Left cardiac atrium (tissue), 4 donors: ENCODE measurements at places on chromosomes 16 and 17.

DNA sequence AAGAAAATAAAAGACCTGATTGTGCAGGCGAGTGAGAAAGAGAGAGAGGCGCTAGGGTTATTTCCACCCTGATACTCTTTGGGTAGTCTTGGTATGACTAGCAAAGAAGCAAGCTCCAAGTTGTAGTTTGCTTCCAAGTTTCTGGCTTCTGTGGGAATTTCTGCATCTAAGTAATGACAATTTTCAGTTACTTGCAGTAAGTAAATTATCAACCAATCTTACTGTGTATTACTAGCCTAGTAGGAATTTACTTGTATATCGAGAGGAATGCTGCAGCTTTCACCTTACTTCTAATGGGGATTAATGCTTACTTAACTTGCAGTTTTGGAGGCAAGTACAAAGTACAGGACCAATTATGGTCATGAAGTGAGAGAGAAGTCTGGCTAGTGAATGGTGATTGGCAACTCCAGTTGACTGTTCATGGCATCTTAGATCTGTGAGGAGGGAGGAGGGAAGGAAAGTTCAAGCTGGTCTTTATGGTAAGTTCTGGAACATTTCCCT, 31.9 kb downstream of the TENT4B start:
- DNase-seq, result no peak

GRCh38 chr17:76386966-76387765, 2.8 kb downstream of the SPHK1 start:
- no peak for DNase-seq

- no peak for DNase-seq
Observed at GRCh38 chr17:48992444-48992843, 4.7 kb upstream of the IGF2BP1 start.

GRCh38 chr17:47846716-47847340, 4.1 kb downstream of the SP6 start:
- DNase-seq, result no peak

DNA sequence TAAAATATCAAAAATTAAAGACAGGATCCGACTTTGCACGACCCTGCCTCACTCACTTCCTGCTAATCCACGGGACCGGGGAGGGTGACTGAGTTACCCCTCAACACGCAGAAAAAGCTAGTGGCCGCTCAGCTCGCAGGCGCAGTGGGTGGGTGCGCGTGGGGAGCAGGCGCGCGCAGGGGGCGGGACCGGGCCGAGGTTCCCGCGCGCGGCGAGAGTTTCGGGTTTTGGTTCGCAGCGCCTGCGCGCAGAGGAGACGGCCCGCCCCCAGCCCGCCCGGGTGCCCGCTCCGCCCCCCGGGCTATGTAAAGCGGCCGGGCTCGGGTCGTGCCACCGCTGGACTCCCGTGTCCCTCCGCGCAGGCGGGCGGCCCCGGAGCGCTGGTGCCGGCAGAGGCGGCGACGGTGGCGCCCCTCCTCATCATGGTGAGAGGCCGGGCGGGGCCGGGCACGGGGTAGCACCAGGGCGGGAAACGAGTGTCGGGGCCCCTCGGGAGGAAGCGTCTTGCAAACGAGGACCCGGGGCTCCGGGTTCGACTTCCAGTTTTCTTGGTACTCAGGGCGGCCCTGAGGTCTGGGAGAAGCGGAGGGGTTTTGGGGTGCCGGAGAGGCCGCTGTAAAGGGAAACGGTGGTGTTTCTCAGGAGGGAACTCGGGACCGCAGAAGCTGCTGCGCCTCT, at the start of gene CNP:
Gene CNP, plus strand, starts transcription at position 333 of the 678 bp plus-strand sequence. Its CDS starts 90 bp downstream, at position 423.
- peak; percentile 93 for DNase-seq

DNA sequence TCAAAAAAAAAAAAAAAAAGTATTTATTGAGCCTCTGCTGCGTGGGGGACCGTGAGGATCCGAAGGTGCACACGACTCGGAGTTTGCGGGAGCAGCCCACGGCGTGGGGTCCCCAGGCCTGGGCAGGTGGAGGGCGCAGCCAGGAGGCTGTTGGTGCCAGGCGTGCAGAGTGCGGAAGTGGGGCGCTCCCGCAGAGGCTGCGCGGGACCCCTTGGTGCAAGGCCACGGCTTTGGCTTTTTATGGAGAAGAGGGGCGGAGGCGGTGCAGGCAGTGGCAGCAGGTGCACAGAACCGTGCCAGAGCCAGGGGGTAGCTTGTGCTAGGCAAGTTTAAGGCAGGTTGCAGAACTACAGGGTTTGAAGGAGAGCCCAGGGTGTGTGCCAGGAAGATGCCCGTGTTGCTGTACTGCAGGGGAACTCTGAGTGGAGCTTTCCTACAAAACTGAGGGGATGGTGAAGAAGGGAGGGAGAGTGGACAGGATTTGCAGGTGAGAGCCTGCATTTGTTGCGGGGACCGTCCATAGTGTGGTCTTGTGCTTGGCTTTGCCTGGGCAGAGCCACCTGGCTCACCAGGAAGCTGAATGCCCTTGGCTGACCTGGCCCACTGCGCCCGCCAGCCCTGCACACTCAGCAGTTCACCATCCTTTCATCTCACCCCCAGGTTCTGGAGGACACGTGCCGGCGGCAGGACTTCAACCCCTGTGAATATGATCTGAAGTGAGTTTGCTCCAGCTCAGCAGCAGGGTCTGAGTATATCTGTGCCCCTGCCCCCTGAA, 1.3 kb downstream of the ASPSCR1 start:
- no peak for DNase-seq

DNA sequence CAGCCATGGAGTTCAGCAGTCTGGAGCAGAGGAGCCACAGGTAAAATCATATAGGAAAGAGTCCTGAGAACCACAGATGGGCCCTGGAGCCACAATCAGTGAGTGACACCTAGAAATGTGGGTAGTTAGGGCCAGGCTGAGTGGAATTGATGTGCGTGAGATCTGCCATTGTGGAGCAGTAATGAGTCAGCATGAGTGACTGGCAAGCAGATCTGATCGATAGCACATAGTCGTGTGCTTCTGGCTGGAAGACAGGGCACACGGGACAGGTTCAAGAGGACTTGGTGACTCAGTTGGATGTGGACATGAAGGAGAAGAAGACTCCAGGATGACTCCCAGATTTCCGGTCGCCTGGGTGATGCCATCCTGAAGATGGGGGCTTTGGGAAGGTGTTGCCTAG, 12.3 kb downstream of the ADORA2B start:
- no peak for DNase-seq

DNA sequence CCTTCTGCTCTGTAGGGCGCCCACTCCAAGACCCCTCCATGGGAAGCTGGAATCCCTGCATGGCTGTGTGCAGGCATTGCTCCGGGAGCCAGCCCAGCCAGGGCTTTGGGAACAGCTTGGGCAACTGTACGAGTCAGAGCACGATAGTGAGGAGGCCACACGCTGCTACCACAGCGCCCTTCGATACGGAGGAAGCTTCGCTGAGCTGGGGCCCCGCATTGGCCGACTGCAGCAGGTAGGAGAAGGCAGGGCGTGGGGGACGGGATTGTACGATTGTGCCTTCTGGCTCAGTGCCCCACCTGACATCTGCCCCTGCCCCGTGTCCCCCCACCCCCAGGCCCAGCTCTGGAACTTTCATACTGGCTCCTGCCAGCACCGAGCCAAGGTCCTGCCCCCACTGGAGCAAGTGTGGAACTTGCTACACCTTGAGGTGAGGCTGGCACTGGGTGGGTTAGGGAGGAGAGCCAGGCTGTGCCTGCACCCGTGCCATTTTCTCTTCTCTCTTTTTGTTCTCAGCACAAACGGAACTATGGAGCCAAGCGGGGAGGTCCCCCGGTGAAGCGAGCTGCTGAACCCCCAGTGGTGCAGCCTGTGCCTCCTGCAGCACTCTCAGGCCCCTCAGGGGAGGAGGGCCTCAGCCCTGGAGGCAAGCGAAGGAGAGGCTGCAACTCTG, 8.7 kb upstream of the TMEM88 start:
- DNase-seq, result peak; percentile 27

DNA sequence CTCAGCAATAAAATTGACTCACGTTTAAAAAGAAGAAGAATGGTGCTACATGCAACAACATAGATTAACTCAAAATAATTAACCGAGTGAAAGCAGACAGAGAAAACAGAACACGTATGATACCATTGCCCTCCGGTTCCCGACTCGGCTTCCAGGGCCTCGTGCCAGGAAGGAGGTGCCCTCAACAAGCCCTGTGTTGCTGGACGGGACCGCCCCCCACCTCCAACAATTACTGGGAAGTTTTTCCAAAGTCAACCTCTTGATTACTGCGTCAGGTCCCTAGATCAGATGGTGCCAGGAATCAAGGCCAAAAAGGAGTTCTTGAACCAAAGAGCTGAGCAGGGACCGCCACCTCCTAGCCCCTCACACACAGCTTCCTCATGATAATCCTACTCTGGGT, 20.4 kb downstream of the DNAH17 start:
- peak; percentile 75 for DNase-seq

DNA sequence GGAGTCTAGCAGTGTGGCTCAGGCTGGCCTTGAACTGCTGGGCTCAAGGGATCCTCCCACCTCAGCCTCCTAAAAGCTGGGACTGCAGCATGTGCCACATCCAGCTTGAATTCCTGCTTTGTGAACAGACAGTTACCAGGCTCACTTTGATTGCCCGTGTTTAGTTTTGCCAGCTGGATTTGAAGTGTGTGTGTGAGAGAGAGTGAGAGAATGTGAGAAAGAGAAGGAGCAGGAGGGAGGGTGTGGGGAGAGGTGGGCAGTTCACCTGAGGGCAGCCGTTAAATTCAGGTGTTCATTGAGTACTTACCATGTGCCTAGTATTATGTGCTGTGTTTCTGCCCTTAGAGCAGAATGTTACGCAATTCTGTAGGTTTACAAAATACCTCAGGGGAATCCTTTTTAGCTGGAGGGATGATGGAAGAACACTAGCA, 4.7 kb downstream of the DUSP14 start:
- no peak for DNase-seq

GRCh38 chr16:89031715-89032659, 55.0 kb upstream of the CBFA2T3 start:
- DNase-seq, result peak; percentile 30

DNA sequence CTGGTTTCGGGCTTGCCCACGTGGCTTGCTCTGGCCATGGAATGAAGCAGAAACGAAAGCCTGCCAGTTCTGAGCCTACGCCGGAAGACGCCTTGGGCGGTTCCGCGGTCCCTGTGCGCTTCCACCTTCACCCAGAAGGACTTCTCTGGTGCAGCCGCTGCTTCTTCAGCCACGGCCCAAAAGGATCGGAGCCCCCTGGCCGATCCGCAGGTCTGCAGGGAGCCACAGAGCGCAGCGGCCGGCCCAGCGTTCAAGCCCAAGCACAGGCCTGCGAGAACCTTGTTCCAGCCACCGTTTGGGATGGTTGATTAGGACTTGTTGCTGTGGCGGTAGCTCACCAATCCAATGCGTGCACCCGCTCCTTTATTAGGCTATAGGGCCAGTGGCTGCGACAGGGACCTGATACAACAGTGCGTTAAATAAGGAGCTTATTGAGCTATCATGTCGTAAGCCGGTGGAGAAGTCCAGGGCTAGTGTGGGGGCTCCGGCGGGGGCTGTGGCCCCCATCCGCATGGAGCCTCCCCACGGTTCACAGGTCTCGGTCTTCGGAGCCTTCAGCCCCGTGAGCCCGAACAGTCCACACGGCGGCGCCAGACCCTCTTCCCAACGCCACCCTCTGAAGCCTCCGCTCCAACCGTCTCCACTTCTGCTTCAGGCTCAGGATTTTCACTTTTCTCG, 10.2 kb upstream of the MPP2 start:
- DNase-seq, result peak; percentile 51

DNA sequence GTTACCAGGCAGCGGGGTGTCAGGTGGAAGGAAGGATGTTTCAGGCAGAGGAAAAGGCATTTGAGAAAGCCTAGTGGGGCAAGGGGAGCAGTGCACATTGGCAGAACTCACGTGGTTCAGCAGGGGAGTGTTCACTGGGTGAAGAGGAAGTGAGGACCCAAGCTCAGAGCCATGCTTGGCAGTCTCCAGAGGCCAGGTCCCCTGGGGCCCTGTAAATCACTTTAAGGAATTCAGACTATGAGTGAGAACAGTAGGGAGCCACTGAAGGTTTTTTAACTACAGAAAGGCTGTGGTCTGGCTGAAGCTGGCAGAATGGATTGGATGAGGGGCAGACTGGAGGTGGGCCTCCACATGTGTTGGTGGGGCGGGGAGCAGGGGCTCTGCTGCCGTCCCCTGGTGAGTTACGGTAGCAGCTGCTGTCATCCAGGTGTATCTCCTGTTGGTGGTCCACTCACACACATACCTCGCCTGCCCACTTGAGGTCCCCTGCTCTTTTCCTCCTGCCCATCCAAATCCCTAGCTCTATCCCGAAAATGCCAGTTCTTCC, 5.1 kb downstream of the CLEC16A start:
- no peak for DNase-seq

DNA sequence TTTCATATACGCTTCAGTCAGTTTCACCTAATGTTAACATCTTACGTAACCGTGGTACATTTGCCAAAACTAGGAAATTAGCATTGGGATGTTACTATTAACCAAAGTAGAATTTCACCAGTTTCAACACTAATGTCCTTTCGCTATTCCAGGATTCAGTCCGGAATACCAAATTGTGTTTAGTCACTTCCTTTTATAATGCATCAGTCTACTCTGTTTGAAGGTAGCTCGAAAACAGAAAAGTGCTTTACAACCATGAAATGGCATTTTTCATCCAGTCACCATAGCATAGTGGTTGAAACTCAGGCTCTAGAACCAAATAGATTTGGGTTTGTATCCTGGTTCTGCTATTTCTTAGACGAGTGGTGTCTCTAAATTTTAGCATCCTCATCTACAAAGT, 29.4 kb downstream of the AP2B1 start:
- no peak for DNase-seq
